Glomerular endothelial cell (primary cell): ENCODE measurements at places on chromosomes 3 and 15.

GRCh38 chr3:127208483-127209100 is 15.7 kb downstream of the PRR23E start:
- no peak for DNase-seq

GRCh38 chr3:21750831-21751391 is at the start of gene ZNF385D:
ZNF385D (minus strand) TSS chr3:21751210; CDS start chr3:21750916, 294 bp downstream.
- DNase-seq = no peak

DNA sequence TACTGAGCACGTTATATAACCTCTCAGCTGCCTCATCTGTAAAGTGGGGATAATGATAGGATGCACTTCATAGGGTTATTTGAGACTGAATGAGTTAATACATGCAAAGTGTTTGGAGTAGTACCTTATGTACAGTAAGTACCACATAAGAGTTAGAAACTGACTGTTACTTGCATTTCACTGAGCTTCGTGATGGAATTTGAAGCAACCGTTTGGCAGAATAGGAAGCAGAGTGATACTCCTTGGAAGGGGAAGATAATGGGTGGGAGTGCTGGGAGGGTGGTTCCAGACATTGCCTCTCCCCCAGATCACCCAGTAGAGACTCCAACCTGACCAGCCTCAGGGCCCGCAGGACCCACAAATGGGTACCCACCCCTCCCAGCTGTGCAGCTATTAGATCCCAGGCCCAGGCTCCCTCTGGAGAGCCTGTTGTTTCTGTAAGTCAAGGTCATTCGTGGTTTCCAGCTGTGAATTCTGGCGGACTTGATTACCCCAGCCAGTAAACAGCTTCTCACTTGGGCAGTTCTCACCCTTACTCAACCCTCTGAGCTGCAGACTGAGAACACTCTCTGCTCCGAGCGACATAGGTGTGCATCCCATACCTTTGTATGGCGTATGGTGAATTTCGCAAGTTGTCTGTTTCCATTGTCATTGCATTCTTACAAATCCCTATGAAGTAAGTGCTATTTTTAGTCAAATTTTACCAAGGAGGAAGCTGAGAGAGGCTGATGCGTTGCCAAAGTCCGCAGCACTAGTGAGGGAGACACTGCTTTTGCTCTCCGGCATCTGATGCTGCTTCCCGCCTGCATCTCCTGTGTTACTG is 11.1 kb downstream of the ALPK3 start:
- no peak for DNase-seq

- no peak for DNase-seq
Measured at GRCh38 chr3:184908859-184909258, 96.9 kb downstream of the VPS8 start.

DNA sequence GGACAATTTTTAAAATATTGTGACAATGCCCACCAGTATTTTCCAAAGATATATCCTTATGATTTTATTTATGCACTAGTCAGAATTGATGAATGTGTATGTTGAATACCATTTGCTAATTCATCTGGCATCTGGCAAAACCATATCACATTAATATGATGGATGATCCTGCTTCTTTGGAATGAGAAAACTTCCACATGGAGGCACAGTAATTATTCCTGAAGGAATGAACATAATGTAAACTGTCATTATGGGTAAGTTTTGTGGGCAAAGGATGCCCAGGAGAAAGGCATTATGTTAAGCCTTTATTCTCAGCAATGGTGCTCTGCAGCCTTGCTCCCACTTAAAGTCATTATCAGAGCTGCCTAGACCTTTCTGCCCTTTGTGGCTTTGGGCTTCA is 113.0 kb upstream of the MME start:
- DNase-seq = no peak

DNA sequence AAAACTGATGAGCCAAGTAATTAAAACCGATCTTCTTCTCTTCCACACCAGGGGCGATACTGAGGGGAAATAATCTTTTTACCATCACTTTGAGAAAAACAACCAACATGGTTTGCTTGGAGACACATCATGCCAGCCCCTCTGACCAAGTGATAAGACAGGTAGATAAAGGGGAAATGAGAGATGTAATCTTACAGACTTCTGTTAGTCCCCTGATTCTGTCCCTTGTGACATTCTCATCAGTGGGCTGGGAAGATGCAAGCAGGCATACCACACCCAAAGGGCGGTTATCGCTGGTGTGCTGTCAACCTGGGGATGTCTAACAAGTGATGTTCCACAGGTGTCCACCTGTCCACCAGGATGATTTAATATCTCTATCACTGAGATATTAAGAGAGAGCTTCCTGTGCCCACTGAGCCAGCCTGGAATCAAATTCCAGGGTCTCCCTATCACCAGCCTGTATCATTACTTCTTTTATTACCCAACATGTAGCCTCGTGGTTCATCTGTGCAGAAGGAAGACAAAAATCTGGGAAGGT is 315.0 kb downstream of the FOXP1 start:
- no peak for DNase-seq

GRCh38 chr3:56876916-56877315 is 75.2 kb upstream of the ARHGEF3 start:
- no peak for DNase-seq

DNA sequence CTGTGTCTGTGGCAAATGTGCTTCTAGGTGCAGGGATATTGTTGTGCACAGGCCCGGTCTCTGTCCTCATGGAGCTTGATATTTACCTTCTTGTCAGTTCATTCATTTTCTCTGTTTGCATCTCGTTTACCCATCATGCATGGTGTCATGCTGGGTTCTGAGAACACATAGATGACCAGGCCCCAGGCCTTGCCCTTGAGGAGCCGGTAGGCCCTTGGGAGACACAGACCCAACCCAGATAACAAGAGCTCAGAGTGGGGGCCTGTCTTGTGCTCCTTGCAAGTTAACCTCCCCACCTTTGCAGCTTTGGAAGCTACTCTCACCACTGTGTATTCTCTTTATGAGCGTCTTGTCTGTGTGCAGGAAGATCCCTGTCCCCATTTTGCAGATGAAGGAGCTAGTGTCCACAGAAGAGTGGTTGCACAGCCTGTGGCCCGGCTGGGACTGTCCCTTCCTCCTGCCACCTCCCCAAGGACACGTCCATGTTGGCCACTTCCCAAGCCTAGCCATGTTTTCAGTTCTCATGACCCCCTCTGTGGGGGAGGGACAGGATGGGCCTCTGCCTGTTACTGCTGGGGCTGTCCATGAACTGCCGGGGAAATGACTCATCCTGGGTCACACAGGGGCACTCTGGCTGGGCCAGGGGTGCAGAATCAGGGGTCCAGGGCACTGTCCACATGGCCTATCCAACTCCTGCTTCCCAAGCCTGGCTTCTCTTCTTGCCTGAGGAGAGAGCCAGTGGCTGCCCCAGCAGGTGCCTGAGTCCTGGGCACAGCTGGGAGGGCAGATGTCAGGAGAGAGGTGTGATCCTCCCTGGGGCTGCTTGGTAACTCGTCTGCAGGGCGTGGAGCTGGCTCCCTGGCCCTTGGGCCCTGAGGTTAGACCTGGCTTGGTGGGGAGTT is 3.4 kb downstream of the SNX33 start:
- DNase-seq = no peak

DNA sequence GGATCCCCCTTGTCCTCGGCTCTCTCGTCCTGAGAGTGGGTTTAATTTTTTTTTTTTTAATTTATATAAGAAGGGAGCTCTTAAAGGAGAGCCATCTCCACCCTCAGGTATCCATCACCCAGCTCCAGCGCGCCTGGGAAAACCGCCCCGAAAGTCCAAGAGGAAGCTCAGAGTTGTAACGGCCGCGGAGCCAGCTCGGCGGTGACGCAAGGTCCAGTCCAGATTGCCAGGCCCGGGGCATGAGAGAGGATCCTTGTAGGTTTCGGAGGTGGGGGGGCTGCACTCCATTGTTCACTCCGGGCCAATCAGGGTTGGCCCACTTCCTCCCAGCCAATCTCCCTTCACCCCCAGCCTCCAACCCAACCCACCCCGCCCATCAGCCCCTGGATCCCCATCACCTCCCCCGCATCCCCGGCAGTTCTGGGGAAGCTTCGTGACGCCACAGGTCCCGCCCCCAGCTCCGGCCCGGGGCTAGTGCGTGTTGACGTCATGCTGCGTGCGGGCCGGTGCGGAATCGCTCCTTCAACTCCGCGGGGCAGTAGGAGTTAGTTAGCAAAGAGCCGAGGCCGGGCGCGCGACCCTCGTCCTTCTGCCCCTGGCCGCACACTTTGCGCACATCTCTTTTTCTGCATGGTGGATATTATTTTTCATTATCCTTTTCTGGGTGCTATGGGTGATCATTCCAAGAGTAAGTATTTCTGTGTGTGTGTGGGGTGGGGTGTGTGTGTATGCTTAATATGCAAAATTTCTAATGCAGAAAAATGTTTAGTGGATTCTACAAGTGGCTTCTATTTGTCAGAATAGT is at the start of gene ISL2:
ISL2 (plus strand) TSS at position 520 of the 805 bp plus-strand sequence; CDS start at position 631, 111 bp downstream.
- no peak for DNase-seq

DNA sequence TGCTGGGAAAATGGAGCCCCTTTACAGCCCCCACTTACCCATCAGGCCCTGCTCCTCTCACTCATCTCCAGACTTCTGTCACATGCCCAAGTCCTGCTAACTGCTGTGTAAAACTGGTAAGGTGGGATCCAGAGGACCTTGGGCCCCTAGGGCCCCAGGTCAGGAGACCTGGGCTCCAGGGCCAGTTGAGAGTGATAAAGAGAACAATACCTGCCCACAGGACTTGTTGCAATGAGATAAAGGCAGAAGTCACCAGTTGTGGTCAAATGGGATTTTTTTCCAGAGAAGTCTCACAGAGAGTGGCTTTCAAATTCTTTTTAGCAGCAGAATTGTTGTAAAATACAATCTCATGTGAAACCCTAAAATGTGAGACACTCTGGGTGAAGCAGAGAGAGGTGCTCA is 753 bp downstream of the FURIN start:
- no peak for DNase-seq

DNA sequence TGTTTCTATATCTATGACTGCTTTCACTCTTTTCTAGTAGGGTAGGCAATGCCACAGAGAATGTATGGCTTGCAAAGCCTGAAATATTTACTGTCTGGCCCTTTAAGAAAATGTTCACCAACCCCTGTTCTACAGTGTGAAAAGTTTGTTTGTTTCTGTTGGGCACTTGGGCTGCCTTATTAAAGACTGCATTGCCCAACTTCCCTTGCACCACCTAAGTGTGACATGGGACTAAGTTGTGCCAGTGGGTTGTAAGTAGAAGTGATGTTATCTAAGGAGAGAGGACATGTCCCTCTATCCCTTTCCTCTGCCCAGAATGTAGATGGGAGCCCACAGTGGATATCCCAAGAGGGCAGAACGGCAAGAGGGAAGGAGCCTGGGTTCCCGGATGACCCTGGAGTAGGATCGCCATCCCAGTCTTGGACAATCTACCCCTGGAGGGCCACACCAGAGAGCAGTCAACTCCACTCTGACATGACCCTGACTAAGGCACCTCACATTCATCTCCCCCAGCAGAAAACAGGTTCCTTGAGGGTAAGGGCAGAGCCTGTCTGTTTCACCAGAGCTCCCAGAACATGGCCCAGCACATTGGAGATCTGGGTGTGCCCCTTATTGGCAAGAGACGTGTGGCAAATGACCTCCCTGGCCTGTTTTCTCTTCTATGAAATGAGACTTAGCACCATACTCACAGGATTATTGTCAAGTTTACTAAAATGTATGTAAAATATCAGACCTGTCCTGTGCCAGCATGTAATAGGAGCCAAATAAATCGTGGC is 138.8 kb downstream of the SMAD6 start:
- no peak for DNase-seq

- no peak for DNase-seq
Measured at GRCh38 chr3:46998121-46998851, 18.8 kb downstream of the NBEAL2 start.

GRCh38 chr15:83327041-83327440 is 42.6 kb upstream of the BNC1 start:
- DNase-seq = no peak

DNA sequence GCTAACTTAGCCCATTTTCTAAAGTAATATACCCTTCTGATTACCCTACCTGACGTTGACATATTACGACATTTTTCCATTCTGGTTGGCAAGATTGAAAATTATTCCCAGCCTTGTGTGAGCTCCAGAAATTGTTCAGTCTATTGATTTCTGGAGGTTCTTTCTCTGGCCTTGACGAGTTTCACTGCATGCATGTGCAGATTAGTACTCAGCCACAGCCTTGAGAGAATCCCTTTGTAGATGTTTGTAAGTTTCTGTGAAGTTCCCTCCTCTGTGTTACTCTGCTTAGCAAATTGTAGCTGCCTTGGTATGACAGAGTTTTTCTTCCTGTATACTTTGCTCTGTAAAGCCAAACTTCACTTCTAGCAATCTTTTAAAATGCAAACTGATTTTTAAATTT is 27.5 kb downstream of the TRIM69 start:
- no peak for DNase-seq

DNA sequence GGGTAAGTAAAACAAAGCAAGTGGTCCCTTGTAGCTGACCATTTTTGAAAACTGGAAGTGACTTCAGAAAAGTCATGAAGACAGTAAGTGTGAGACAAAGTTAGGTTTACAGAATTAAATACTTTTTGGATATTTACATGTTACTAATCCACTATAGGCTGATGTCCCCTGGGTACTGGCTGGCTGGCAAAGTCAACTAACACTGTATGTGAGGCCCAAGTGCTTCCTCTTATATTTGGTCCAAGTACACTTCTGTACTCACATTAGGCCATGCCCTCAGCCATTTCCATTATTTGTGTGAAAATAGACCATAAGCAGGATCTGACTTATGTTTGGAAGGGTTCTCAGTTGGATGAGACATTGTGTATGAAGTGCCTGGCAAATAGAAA is 5.5 kb upstream of the LEKR1 start:
- no peak for DNase-seq

DNA sequence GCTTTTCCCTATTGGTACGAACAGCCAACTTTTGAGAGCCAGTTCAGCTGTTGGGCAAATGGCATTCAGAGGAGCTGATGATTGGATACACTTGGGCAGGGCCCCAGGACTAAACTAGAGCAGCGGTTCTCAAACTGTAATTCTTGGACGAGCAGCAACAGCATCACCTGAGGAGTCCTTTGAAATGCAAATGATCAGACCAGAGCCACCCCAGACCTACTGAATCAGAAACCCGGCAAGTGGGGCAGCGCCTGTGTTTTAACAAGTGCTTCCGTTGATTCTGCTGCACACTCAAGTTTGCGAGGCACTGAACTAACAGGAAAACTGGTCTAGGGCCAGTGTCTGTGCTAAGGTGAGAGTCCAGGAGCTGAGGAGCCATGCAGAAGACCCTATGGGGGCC is 239.7 kb downstream of the UACA start:
- DNase-seq = no peak
